ENCODE measurements at places on chromosomes 3 and 15. TPM values are rescaled to one million over a fixed set of nuclear protein-coding genes. Genes with fewer than 3 reads are reported as not detected.
A peak's percentile ranks its signal among the peaks of the same experiment; 100 is the strongest.

DNA sequence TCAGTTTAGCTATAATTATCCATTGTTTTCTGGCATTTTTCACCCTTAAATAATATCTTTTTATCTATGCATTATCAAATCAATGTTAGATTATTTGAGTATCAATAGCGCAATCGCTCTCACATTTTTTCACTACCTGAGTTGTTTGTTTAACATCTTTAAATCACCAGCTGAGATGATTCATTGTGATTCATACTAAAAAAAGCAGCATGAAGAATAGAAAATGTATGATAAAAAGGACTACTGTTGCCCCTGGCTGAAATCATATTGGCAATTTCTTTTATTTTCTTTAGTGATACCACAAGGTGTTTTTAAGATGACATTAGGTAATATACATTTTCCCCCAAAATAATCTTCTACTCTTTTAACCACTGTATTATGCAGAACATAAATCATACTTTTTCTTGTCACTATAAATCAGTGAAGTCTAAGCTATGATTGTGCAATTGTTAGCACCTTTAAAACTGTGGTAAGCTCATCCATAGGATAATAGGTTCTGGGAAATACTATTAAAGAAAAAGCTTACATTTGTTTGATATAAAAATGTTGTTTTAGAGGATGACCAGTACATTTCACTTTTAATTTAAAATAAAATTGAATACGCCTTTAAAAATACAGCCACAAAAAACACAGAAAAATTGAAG is 889.1 kb downstream of the NAALADL2 start:
- peak; percentile 5 for DNase-seq

DNA sequence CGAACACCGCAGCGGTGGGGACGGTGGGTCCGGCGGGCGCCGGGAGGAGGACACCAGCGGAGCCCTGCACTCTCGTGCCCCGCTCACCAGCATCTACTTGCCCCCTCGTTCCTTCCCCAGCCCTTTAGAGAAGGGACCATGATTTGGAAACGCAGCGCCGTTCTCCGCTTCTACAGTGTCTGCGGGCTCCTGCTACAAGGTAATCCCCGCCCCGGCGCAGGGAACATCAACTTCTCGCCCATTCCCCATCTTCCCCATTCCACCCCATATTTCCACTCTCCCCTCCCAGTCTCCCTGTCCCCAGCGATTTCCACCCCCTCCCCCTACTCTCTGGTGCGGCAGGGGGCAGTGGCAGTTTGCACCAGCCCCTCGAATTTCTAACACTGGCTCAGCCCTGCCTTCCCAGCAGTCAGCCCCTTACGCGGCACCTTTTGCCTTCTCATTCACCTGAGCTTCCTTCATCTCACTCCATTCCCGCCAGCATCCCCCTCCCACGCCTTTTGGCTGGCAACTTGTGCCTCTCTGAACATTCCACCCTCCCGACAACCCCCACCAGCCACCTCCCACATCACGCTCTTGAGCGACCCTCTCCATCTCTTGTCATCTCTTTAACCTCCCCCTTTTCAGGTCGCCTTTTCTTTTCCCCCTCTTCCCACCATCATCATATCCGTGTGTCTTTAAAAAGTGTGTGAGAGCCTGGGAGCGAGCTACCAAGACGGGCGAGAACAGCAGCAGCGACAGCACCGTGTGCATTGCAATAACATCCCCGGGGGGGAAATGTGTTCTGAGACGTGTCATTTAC is 882 bp downstream of the CADM2 start:
- DNase-seq = no peak

- peak; percentile 78 for DNase-seq
These were observed 54.9 kb downstream of the TRIM71 start for GRCh38 chr3:32872487-32873382.

DNA sequence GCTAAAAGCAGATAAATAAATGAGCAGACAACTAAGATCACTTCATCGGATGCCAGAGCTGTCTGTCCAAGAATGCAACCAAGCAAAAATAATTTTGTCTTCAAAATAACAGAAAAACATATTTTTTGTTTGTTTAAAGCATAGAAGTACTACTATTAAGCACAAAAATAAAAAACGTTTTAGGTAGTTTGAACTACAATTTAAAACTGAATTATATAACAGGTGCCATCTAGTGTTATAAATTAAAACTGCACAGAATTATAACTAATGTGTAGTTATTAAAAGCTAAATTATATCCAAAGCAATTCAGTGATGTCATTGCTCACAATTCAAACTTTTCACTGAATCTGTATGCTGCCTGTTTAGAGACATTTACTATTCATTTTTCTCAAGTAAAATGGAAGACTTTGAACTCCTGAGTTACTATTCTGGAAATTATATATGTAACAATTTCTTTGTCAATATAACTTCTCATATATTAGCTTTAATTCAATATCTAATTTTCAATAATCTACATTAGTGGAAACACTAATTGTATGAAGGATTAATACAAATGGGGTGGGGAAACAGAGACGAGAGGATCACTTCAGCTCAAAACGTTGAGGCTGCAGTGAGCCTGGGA is 29.5 kb downstream of the LINS1 start:
- DNase-seq = peak; percentile 52

Gene NAA80
- 8.4 TPM for total RNA-seq

Gene PP2D1
- not detected for total RNA-seq

DNA sequence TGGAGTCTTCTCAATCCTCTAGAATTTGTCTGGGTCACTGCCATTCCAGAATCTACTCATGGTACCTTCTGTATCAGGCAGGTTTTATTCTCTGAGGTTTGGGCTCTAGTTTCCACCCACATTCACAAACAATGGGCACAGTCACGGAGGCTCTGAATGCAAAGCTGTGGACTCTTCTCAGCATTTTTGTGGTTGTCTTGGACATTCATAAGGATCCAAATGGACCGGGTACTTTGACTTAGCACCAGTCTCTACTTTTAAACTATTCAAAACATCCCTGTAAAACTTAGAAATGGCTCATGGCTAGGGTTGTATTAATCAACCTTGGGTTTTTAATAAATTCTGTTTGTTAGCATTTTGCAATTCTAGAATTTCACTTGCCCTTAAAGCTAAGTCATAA is 277.9 kb upstream of the THBS1 start:
- no peak for DNase-seq

DNA sequence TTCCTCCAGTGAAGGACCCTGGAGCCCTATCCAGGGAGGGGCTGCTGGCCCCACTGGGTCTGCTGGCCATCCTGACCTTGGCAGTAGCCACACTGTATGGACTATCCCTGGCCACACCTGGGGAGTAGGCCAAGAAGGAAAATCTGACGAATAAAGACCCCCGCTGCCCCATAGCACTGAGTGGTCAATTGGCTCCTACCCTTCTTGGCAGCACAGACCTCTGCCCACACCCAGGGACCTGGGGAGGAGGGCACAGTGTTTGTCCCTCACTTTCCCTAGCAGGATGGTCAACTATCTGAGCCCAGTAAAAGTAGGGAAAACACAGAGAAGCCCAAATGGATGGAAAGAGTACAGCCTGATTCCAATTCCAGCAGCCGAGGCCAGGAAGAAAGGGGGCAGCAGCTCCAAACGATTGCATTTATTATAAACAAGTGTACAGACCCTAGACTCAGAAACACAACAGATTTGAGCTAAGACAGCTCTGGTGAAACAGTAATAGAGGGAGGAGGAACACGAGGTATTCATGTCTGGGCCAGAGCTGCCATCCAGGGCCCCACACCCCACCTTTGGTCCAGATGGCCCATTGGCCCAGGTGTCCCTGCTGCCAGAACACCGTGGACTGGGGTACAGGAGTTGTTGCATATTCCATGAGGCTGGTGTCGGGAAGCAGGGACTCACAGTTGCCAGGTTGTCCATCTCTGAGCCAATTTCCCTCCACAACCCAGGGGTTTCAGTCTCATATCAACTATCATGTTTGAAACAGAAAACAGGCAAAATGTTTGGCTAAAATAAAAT is 21.1 kb downstream of the ATRIP start:
- no peak for DNase-seq

DNA sequence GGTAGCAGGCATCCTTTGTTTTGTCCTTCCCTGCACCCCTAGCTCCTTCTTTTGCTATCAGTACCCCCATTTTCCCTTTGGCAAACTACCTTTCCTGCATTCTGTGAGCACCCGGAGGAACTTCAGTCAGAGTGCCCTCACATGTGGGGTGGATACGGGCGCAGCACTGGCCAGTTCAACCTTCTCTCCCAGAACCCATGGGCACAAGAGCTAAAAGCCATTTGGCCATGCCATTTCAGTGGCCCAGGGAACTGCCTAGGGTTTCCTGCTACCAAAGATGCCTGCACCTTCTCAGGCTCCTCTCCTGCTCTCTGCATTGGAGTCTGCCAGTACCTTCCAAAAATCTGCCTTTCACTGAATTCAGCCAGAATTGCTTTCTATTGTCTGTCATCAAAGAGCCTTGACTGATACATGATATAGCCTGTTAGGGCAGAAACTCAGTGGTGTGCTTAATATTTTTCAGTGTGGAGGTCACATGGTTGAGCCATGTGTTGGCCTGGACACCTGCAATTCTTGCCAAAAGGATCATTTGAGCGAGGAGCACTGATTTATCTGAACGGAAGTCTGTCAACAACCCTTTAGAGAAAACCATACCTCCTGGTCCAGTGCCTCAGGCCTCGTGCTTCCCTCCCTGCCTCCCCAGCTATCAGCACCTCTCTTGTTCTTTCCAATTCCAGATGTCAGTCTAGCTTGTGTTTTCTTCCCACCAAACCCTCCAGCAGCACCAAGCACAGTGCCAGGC is 27.0 kb upstream of the HHATL start:
- DNase-seq = peak; percentile 24

Gene C3orf49
- not detected for total RNA-seq

Gene MME
- 50.4 TPM for total RNA-seq

Gene MELTF
- total RNA-seq = 20.8 TPM

- peak; percentile 47 for DNase-seq
These were observed 8.1 kb downstream of the NKTR start for GRCh38 chr3:42608581-42608980.

GRCh38 chr3:152203652-152204051 is 65.1 kb upstream of the MBNL1 start:
- DNase-seq = peak; percentile 47

Gene DNAJB8
- total RNA-seq = not detected
